ENCODE measurements at places on chromosomes 2 and 18.

DNA sequence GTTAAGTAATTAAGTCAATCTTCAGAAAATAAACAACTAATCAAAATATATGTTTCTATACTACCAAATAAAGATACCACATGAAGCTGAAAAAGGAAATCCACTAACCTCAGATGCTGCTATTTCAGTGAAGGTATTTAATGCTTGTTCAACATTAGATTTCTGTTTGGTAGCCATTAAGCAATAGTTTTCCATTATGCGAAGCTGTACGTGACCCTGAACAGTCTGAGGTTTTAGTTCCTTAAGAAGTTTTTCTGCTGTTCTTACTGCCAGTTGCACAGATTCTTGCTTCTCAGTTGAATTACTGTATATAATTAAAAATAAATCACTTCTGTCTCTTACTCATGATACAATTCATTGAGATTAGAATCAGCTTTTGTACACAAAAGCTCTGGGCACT lies 65.4 kb downstream of the TTC21B start:
- DNase-seq: no peak

GRCh38 chr2:58006952-58007284 lies 39.7 kb upstream of the VRK2 start:
- no peak for DNase-seq

- no peak for DNase-seq
Observed at GRCh38 chr2:144032566-144032965, 487.4 kb downstream of the ZEB2 start.

DNA sequence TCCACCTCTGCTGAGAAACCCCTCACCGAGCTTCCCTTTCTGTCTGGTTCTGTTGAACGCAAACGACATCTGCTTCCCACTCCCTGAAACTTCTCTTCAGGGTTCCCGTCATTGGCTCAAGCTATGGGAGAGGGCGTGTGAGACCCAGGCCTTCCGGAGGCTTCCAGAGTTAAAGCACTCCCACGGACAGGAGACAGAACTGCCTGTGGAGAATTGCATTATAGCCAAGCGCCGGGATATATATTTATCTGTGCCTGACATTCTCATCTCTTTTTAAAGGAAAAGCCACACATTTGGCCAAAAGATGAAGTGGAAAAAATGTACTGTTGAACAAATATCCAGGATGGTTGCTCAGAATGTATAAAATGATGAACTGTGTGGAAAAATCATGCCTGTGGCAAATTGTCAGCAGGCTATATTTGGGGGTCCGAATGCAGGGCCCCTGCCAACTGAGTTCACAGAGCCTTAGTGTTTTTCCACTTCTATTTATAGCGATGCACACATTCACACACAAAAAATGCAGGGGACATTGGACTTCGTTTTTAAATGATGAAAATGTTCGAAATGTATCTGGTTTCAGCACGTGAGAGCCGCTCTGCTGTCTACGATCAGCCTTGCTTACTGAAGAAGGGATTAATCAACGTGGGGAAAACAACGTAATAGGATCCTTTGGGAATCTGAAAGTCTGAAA lies 59.5 kb downstream of the E2F6 start:
- no peak for DNase-seq

DNA sequence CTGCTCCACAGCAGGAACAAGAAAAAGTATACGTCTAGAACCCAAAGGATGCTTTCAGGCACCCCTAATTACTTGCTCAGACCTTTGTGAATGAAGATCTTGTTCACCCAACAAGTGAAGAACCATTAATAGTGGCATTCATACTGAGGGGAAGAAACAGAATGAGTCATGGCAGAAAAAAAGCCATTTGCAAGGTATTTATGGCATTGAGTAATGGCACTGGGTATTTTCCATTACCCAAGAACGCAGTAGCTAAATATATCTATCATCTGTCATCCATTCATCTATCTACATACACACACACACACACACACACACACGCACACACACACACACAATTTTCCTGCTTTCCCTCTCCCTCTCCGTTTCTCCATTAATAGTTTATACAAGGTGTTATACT lies 56.4 kb upstream of the XIRP2 start:
- DNase-seq: no peak

DNA sequence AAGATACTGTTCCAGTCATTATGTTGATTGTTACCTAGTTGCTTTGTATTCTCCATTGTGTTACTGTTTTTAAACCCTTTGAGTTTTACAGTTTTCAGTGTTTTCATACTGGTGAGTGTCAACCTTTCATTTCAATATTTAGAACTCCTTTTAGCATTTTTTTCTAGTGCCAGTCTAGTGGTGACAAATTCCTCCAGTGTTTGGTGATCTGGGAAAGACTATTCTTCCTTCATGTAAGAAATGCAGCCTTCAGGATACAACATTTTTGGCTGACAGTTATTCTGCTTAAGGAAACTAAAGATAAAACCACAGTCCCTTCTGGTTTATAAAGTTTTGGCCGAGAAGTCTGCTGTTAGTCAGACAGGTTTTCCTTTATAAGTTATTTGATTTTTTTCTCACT lies 143.8 kb downstream of the ETAA1 start:
- no peak for DNase-seq

DNA sequence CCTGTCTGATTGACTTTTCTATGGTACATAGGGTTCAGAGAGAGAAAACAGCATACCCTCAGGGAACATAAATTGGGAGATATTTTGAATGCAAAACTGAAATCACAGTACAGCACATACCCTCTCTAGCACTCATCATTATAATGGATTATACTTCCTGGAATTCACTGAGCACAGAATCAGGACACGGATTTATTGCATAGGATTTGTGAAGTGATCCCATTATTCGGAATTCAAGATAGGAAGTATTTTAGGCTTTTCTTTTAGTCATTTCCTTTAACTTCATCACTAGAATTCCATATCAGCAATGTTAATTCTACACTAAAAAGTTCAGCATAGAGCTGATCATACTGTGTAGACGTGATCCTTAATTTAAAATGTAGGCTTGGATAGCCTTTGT lies 407.0 kb downstream of the PID1 start:
- no peak for DNase-seq

DNA sequence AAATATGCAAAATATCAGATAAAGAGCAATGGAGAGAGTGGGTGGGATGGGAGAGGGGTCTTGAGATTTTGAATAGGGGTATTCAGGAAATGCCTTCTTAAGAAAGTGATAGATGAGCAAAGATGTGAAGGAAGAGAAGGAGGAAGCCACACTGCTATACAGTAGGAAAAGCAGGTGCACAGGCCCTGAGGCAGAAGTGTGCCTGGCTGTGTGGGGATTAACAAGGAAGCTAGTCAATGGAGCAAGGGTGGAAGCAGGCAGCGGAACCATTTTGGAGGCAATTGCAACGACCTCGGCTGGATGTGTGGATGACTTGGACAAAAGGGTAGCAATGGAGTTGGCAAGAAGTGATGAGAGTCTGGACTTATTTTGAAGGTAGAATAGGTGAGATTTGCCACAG lies 11.0 kb upstream of the CNGA3 start:
- no peak for DNase-seq

DNA sequence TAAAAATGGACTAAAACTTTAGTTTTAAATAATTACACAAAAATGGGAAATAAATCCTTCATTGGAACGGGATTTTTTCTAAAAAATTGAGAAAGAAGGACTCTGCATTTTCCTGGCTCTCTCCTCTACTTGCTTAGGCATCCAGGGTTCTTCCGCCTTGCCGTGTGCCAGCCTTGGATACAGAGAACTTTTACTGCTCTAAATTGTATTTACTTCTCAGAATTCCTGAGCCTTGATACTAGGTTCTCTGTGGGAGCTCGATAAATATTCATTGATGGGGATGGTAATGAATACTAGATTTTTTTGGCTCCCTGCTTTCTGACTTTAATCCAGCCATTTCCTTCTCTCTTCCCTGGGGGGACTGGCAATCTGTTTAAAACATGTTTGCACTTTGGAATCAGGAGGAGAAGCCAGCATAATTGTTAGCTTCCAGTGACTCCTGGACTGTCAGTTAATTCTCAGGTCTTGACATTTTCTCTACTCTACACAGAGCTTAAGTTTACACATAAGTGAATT lies 746.1 kb upstream of the LRRTM1 start:
- no peak for DNase-seq

DNA sequence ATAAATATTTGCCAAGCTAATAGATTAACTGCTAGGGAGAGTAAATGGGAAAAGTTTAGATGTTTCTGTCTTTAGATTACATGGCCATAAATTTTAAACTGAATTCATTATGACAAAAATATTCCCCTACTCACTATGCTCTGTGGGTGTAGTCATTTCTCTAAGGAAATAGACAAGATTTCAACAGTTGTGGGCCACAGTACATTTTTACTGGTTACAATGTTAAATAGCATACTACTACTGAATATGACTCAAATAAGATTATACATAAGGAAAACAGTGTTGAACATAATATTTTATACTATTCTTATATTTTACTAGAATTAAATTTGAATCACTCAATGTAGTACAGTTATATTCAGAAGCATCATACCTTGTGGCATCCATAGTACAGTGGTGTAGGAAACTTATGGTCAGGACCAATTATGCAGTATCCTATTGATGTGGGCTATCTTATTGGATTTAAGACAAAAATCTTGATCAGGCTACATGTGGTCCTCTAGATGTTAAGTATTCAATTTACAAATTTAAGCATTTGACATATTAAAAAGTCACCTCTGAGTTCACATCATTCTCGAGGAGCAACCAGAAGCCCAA lies 33.0 kb downstream of the RPRD1A start:
- no peak for DNase-seq

GRCh38 chr2:74025971-74026612 lies 41.4 kb downstream of the TET3 start:
- no peak for DNase-seq

DNA sequence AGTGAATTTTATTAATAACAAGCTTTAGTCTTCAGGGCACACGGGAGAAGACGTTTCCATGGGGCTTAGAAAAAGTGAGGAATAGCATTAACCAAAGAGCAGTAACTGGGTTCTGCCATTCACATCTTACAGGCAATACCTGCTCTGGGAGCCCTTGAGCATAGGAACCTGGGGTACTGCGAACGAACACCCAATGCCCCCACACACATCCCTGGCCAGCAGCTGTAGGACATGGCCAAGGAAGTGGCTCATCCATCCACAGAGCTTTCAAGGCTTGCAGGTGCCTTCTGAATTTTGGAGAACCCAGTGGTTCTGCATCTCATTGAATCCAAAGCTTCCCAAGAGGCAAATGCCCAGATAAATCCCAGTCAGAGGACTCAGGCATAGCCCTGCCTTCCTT lies 152.2 kb downstream of the MYT1L start:
- no peak for DNase-seq

- no peak for DNase-seq
Observed at GRCh38 chr2:18940184-18940583, 350.8 kb upstream of the NT5C1B start.

GRCh38 chr2:111042772-111043771 lies 77.6 kb upstream of the BCL2L11 start:
- no peak for DNase-seq

DNA sequence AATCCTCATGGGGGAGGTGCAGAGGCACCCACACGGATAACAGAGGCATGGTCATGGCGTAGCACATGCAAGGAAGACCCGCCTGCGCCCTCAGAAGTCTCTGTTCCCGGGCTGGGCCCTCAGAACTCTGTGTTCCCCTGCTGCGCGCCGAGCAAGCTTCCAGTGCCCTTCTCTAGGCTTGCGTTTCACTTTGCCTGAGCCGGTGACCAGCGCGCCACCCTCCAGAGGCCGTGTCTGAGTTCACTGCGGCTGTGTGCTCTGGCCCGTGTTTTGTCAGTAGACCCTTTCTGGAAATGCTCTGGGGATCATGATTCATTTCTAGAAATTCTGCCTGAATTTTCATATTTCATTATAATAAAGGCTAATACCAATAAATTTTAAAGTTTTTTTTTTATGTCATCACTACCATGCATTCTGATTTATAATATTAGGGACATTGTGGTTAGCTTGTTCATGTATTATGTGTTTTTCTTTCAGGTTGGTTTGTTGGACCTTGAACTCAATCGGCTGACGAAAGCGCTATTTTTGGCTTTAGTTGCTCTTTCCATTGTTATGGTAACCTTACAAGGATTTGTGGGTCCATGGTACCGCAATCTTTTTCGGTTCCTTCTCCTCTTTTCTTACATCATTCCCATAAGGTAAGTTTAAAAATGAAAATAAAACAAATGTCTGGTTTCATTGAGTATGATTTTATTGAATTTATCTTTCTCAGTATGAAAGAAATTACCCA lies 142.7 kb upstream of the NFATC1 start:
- no peak for DNase-seq

DNA sequence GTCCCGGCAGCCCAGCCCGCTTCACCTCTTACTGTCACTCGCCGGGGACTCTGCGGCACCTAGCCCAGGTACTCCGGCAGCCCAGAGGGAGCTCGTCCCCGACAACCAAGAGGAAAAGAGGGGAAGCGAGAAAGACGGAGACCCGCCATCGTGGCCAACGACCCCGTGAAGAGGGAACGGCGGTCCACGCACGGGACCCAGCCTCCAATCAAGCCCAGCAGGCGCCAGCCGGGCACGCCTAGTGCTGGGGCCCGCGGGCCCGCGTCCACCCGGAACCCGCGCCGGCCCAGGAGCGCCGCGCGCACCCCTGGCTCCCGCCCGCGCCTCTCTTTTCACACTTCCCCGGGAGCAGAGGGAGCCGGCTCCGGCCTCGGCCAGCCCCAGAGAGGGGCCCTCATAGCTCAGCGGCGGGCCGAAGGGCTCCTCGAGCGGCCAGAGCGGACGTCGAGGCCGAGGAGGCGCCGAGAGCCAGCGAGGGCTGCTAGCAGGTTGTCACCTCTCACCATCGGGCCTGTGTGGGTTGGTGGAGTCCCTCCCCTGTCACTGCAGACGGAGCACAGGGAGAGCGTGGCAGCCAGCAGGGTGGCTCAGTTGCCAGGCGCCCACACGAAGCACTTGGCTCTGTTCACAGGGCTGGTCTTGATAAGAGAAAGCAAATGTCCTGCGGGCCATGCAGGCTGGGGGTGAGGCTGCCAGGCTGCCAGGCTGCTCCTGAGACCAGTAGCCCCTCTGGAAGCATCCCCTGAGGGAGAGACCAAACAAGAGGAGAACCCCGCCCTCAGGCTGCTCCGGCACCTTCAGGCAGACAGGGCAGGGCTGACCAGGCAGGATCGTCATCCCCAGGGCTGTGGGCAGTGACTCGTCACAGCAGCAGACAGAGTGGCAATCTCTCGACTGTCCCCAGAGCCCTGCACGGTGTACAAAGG lies 36.9 kb upstream of the KLF11 start:
- DNase-seq: no peak

DNA sequence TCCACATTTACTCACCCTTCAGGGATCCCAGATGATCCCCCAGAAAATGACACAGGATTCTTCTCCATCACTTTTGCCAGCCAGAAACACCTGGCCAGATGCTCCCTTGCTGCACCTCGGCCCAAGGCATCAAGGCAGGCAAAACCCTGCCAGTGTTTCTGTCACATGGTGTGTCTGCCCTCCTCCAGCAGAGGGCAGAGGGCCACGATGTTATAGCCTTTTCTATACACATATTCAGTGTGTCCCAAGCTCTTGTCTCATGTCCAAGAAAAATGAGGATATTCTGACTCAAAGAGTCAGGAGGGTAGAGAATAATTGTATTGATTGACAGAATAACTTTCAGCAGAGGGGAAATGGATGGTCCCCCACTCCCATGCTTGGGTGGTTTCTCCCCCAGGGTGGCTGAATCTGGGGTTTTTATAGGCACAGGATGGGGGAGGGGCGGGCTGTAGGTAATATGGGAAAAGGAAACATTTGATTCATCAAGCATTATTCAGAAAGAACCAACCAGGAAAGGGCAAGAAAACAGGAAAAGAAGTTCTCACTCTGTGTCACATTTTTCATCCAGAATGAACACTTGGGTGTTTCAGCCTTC lies 933.9 kb downstream of the TRIB2 start:
- DNase-seq: no peak
